Motor neuron (in vitro differentiated cells): ENCODE measurements at places on chromosomes 6 and 20.

DNA sequence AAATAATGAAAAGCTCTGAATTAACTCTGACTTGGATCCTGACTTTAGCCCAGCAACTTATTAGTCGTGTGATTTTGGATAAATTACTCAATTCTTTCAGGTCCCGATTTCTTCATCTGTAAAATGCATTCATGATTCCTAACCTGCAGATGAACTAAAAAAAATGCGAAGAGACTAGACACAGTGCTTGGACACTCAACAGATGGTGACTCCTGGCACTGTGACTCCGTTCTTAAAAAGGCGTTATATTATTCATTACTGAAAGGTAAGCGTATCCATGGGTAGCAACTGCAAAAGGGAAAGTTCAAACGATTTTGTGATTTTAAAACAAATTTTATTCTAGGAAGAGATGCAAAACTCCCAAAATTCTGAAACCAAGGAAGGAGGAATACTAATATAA lies 226.3 kb downstream of the KIF16B start:
- no peak for ATAC-seq

DNA sequence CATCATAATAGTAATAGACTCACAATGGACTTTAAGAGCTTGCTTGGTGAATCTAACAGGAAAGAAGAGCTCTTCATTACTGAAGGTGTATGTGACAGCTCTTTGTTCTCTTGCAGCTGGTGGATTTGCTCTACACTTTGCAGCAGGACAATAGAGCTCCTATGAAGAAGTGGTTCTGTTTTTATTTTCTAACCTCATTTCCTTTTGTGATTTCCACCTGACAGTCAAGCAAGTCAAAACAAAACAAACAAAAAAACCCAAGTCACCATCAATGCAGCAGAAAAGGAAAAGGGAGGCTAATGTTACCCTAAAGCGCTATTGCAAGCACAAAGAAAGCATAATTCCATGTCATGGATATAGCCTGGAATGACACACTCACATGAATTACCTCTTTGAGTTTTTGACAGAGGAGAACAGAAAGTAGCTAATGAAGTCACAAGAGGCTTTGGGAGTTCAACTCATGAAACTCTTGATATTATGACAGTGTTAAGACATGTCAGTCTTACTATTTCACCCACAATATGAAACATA lies 1188.1 kb downstream of the EPHA7 start:
- no peak for ATAC-seq

DNA sequence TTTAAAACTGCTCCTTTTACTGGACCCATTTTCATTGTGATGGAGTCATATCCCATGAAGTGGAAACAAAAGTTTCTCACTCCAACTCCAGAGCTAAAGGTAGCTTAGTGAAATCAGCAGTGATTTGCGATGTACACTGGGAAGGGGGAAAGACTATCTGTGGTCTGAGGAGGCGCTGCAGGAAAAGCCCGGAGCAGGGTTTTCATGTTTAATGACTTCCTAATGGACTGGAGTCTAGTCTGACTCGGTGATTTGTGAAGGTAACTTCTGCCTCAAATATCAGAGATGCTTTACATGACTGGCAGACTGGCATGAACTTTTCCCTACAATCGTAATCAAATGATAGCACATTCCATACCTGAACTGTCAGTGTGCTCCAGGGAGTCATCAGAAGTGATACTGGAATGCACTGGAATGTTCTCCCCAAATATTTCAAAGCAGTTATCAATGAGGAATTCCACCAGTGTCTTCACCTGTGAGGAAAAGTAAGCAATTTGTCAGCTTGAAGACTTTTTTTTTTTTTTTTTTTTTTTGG lies 7.0 kb downstream of the TAGAP start:
- no peak for ATAC-seq

DNA sequence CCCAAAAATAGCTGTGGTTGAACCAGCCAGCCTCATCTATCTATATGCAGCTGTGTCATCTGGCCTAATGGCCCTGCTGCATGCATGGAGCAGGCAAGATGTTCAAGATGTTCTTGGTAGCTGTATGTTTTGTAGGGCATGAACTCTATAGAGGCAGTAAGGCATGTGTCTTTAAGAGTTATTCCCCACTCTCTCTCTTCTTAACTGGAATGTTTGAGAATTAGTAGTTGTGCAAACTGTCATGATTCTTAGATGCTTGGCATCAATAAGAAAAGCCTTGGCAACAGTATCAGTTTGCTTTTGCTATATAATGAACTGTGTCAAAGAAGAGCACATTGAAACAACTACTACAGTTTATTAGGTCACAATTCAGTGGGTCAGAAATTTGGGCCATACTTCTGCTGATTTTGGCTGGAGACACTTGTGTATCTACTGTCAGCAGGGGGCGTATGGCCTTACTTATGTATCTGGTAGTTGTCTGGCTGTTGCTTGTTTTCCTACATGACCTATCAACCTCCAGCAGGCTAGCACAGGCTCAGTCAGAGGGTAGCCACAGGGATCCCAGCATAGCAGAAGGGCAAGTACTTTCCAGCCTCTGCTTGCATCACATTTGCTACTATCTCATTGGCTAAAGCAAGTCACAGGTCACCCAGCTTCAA lies 56.1 kb upstream of the LAMP5 start:
- peak; percentile 23 for ATAC-seq

DNA sequence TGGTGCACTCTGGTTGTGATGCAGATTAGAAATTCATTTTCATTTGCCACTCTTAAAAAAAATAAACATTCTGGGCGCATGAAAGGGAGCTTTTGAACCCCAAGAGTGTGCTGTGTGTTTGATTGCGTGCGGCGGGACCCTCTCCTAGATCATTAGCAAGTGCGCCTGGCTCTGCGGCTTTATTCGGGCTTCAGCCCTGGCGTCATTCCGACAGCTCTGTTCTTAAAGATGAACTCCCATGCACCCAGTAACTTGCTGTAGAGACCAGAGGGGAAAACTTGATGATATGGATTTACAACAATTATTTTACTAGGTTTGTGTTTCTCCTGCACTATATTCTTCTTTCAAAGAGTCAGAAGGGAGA lies 48.9 kb upstream of the ARMC2 start:
- peak; percentile 51 for ATAC-seq

DNA sequence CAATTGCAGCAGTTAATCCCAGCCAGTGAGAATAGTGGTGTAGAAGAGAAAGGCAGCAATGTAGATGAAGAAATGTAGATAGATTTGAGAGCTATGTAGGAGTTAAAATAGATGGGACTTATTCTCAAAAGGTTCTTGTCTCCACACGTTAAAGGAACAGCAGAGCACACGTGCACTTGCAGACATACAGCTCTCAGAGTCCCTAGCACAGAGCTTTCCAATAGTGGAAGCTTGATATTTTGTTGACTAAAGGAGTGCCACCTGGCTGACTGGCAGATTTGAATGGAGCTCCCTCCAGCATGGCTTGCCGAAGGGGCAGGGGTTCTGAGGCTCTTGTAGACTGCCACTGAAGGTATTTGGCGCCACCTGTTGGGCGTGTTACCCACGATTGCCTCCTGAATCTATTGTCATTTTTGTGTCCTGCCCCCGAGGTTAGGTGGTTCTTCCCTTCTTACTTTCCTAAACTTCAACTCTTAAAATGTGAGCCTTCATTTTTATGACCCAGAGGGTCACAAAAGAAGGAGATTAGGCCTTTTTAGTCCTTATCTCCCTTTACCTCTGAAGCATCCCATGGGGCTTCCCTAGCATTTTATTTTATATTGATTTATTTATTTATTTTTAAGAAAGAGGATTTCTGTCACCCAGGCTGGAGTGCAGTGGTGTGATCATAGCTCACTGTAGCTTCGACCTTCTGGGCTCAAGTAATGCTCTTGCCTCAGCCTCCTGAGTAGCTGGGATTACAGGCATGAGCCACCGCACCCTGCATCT lies 16.4 kb downstream of the BRD2 start:
- ATAC-seq = peak; percentile 46

DNA sequence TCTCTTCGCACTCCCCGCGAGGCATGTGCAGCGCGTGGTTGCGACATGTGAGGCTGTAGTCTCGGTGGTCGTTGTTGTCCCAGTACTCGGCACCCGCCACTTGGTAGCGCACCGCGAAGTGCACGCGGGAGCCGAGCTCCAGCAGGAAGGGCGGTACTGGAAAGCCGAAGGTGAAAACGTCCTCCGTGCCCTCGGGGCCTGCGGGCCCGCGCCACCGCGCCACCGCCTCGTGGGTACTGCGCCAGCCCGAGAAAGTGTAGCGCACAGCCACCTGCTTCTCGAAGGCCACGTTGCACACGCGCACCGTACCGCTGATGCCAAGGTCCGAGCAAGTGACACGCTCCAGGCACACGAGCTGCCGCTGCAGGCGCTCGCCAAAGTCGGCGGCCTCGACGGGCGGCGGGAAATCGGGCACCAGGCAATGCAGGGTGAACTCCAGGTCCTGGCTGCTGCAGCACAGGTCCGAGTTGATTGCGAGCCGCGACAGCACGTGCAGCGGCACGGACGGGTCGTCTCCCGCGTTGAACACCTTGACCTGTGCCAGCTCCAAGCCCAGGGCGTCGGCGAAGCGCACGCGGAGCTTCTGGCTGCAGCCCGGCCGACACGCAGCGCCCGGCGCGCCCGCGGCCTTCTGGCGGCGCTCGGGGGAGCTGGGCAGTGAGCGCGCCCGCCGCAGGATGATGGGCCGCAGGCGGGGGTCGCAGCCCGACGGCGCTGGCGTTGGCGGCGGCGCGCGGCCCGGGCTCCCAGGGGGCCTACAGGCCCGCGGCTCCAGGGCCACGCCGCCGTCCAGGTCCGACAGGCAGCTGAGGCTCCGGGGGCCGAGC lies 840 bp downstream of the PPP1R3D start:
- ATAC-seq = no peak

- ATAC-seq = peak; percentile 45
These were observed 85.8 kb downstream of the ZFP64 start for GRCh38 chr20:52105442-52106422.

DNA sequence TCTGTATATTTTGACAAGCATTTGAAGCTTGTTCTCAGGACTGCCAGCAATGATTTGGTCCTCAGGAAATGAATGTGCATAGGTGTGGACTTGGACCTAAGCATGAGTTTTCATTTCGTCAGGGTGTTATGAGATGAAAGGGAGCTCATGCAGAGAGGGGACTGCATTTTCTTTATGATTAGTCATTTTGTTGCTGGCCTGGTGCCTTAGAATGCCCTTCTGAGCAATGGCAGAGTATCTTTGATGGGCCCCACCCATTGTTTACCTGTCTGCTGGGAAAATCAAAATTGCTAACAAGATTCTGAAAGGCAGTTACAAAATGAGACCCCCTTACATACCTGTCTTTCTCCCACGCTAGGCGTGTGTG lies 51.5 kb upstream of the MTHFD1L start:
- ATAC-seq = no peak

DNA sequence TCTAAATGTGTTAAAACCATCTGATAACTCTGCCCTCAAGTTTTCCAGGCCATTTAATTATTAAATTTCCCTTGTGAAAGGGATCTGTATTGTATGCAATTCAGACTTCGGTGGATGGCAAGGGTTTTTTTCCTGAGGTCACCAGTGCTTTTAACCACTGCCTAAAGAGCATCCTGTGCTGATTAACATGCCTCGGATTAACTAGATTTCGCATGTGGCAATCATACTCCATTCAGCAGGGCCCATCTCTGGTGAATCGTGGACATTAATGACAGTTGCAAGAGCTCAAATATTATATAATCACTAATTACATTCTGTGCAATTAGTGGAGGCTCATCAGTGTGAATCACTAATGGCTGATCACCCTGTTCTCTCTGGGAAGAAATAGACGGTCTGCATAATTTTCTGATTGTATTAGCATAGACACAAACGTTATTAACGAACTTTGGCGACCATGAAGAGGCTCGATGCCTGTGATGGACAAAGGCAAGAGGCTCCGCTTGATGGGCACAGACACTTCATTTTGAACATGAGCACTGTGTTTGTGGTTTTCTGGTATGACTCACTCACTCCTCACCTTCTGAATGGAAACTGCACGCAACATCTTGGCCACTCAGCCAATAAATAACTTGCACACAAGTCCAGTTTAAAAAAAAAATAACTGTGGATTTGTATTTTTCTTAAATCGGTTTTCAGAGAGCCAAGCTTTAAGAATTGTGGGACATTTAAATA lies 31.4 kb downstream of the LINC00237 start:
- no peak for ATAC-seq

DNA sequence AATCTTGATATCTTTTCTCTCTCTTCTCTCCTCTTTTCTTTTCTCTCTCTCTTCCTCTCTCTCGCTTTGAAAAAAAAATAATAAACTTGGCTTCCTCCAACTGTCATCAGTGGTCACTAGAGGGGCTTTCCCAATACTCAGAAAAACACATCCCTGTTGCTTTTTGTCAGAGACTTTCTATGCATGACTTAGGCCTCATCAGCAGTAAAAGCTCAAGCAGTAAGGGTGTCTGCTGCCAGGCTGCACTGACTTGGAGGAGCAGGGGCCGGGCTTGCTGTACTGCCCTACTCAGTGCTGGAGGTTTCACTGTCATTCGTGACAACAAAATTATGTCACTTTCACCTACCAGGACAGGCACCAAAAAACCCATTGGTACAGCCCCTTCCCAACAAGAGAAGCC lies 272.0 kb downstream of the ADGB start:
- ATAC-seq = no peak

GRCh38 chr6:140437619-140438345 lies 1063.3 kb upstream of the CITED2 start:
- ATAC-seq = no peak

DNA sequence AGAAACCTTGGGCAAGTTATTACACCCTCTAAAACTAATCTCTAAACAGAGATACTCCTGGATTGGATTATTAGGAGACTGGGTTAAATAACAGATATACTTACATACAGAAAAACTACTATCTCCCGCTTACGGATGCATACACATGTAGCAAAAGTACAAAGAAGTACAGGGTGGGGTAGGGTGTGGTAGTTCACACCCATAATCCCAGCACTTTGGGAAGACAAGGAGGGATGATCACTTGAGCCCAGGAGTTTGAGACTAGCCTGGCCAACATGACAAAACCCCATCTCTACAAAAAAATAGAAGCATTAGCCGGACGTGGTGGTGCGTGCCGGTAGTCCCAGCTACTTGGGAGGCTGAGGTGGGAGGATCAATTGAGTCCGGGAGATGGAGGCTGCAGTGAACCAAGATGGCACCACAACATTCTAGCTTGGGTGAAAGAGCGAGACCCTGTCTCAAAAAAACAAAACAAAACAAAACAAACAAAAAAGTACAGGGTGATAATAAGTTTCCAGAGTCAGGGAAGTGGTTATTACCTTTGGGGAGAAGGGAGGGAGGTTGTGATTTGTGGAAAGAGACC lies 8.1 kb downstream of the PIM1 start:
- ATAC-seq = no peak

DNA sequence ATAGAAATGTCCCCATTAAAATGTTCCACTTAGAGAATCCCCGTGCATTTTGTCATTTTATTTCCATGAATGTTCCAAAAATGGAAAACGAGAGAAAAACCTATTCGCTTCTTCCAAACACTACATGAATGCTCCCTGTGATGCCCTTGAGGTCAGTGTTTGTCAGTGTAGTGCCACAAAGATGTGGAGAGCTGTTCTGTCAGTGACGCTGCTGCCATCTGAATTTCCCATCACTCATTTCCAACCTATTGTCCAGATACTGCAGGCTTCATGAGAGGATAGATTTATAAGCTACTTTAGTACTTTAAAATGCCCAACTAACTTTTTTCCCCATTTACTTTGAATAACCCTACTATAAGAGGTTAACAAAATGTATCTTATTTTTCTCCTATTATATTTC lies 335.8 kb downstream of the CDKAL1 start:
- no peak for ATAC-seq
